ENCODE measurements at places on chromosomes 2 and 18. TPM values are rescaled to one million over a fixed set of nuclear protein-coding genes. Genes with fewer than 3 reads are reported as not detected.

- DNase-seq = no peak
- no peaks in the 10 kb centered on the region for H3K27me3 ChIP-seq
- no peak overlapping the region for H3K4me3 ChIP-seq
- peaks cover 5% of the 10 kb centered on the region for H3K36me3 ChIP-seq
- no peak overlapping the region for H3K27ac ChIP-seq
- no peaks in the 10 kb centered on the region for H3K4me1 ChIP-seq
Measured at GRCh38 chr2:51335087-51336058, 303.4 kb upstream of the NRXN1 start.

GRCh38 chr2:219272995-219273394 lies 6.2 kb upstream of the DNAJB2 start:
- no peaks in the 10 kb centered on the region for H3K36me3 ChIP-seq
- peaks cover 3% of the 10 kb centered on the region for H3K4me1 ChIP-seq
- H3K27me3 ChIP-seq = no peaks in the 10 kb centered on the region
- no peak overlapping the region for H3K27ac ChIP-seq

DNA sequence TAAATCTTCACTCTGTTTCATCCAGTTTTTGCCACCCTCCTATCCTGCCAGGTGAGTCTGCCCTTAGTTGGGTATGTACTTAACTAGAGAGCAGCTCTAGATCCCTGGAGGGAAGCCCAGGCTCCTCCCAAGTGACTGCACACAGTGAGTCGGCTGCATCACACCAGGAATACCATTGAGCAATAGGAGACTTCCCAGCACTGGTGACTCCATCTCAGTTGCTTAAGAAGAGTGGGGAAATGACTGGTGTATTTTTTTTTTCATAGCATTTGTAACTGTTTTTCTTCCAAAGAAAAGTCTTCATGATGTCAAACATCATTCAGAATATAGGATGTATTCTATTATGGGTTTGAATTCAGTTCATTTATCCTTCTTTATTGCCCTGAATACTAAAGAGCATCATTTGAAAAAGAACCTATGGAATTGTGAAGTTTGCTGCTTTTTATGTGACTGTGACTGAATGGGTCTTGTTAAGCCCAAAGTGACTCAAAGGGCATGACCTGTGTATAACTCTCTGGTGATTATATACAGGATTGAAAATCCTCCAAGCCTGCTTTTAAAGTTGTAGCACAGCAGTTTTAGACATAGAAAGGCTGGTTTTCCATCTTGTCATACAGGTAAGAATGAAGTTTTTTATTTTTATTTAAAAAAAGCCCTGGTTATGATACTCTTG lies 84.3 kb downstream of the MAP3K20 start:
- peak; percentile 88 for DNase-seq
- no peaks in the 10 kb centered on the region for H3K36me3 ChIP-seq
- no peak overlapping the region for H3K4me3 ChIP-seq

DNA sequence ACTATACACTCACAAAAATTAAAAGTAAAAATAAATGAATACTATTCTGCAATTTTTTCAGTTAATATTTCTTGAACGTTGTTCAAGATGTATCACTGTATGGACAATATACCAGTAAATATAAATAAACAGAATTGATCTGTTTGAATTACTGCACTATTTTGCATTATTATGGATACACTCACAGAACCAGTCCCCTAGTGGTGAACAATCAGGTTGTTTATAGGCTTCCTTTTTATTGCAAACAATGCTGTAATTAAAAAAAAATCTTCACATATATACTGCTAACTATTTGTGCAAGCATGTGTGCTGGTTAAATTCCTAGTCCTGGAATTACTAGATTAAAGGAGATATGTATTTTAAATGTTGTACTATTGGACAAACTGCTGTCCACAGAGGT lies 306.0 kb downstream of the FBXO15 start:
- no peak overlapping the region for H3K27ac ChIP-seq
- H3K4me3 ChIP-seq = no peak overlapping the region
- DNase-seq = no peak
- peaks cover 3% of the 10 kb centered on the region for H3K27me3 ChIP-seq

- no peak overlapping the region for H3K4me3 ChIP-seq
- no peaks in the 10 kb centered on the region for H3K36me3 ChIP-seq
- no peaks in the 10 kb centered on the region for H3K4me1 ChIP-seq
- no peak for DNase-seq
Measured at GRCh38 chr2:68453761-68454360, 13.2 kb downstream of the FBXO48 start.

- H3K4me1 ChIP-seq = no peaks in the 10 kb centered on the region
- no peak for DNase-seq
- H3K36me3 ChIP-seq = no peaks in the 10 kb centered on the region
- no peak overlapping the region for H3K27ac ChIP-seq
- no peaks in the 10 kb centered on the region for H3K27me3 ChIP-seq
Measured at GRCh38 chr2:73503992-73504570, 118.4 kb downstream of the ALMS1 start.

GRCh38 chr2:70367722-70368323 lies 66.0 kb upstream of the FAM136A start:
- H3K27me3 ChIP-seq = no peaks in the 10 kb centered on the region
- H3K4me1 ChIP-seq = no peaks in the 10 kb centered on the region
- no peak for DNase-seq
- H3K27ac ChIP-seq = no peak overlapping the region
- H3K4me3 ChIP-seq = no peak overlapping the region

GRCh38 chr2:173965372-173966025 lies at the start of gene SP3:
Gene SP3, minus strand, starts transcription at chr2:173965373. Its CDS starts 202 bp downstream, at chr2:173965171.
- peak within 1 kb of the TSS; percentile 98 for H3K4me3 ChIP-seq
- peak within 1 kb of the TSS; percentile 99 for H3K27ac ChIP-seq
- no peaks in the 10 kb centered on the region for H3K36me3 ChIP-seq
- H3K27me3 ChIP-seq = no peaks in the 10 kb centered on the region
- DNase-seq = peak; percentile 98

- no peaks in the 10 kb centered on the region for H3K27me3 ChIP-seq
- H3K27ac ChIP-seq = no peak overlapping the region
Measured at GRCh38 chr18:11653521-11653920, 35.5 kb upstream of the GNAL start.

DNA sequence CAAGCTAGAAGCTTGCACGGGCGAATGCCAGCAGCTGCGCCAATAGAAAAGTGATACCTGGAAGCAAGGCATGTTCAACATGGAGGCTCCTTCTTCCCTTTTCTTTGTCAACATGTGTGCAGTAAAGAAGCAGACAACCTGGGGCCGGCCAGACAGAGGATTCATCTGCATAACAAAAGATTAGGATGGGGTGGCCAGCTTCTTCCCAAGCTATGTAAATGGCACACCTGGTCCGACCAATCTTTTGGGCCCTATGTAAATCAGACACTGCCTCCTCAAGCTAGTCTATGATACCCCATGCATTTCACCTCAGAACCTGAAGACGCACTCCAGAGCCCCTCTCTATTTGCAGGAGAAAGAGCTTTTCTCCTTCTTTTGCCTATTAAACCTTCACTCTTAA lies 66.4 kb upstream of the TGFA start:
- no peaks in the 10 kb centered on the region for H3K4me1 ChIP-seq
- no peak overlapping the region for H3K27ac ChIP-seq
- no peaks in the 10 kb centered on the region for H3K36me3 ChIP-seq
- no peak overlapping the region for H3K4me3 ChIP-seq

DNA sequence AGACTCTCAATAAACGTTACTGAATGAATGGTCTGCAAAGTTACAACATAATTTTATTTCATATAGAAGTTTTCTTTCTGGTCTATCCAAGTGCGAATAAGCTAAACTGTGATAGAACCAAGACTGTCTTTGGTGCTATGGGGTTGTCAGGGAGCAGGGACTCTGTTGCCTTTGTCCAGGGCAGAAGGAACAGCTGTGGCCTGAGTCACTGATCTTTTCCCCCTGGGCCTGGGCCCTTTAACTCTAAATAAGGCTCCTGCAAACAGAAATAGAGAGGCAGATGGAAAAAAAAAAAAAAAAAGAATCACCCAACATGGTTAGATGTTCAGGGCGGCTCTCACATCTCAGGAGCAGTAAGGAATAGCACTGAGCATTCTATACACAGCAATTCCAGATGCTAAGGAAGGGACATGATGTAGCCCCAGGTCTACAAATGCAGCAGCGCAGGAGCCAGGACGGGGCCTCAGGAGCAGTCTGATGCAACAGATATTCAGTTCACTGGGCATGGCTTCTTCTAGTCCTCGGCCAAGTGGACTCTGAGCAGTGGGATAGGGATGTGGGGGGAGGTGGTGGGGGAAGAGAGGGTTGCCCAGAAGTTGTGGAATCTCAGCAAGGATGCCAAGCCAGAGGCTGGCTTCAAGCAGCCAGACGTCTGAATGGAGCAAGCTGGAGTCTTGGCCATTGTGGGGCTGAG lies 247.1 kb upstream of the SIX2 start:
- no peaks in the 10 kb centered on the region for H3K36me3 ChIP-seq
- H3K4me3 ChIP-seq = no peak overlapping the region
- H3K27ac ChIP-seq = no peak overlapping the region
- DNase-seq = no peak
- no peaks in the 10 kb centered on the region for H3K27me3 ChIP-seq

GRCh38 chr2:172673056-172673683 lies 62.5 kb upstream of the RAPGEF4 start:
- H3K36me3 ChIP-seq = no peaks in the 10 kb centered on the region
- no peaks in the 10 kb centered on the region for H3K4me1 ChIP-seq
- no peak for DNase-seq
- no peaks in the 10 kb centered on the region for H3K27me3 ChIP-seq

DNA sequence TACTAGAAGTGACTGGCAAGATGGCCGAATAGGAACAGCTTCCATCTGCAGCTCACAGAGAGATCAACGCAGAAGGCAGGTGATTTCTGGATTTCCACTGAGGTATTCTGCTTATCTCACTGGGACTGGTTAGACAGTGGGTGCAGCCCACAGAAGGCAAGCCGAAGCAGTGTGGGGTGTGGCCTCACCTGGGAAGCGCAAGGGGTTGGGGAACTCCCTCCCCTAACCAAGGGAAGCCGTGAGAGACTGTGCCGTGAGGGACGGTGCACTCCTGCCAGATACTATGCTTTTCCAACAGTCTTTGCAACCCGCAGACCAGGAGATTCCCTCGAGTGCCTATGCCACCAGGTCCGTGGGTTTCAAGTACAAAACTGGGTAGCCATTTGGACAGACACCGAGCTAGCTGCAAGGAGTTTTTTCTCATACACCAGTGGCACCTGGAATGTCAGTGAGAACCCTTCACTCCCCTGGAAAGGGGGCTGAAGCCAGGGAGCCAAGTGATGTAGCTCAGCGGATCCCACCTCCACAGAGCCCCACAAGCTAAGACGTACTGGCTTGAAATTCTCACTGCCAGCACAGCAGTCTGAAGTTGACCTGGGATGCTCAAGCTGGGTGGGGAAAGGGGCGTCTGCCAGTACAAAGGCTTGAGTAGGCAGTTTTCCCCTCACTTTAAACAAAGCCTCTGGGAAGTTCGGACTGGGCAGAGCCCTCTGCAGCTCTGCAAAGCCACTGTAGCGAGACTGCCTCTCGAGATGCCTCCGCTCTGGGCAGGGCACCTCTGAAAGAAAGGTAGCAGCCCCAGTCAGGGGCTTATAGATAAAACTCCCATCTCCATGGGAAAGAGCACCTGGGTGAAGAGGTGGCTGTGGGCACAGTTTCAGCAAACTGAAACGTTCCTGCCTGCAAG lies 40.1 kb downstream of the PLEK start:
- no peaks in the 10 kb centered on the region for H3K36me3 ChIP-seq
- no peak overlapping the region for H3K27ac ChIP-seq
- no peaks in the 10 kb centered on the region for H3K27me3 ChIP-seq
- H3K4me1 ChIP-seq = no peaks in the 10 kb centered on the region
- DNase-seq = no peak
- H3K4me3 ChIP-seq = no peak overlapping the region

- no peaks in the 10 kb centered on the region for H3K4me1 ChIP-seq
- no peaks in the 10 kb centered on the region for H3K36me3 ChIP-seq
- no peak for DNase-seq
Measured at GRCh38 chr2:8496079-8496478, 185.8 kb upstream of the ID2 start.

DNA sequence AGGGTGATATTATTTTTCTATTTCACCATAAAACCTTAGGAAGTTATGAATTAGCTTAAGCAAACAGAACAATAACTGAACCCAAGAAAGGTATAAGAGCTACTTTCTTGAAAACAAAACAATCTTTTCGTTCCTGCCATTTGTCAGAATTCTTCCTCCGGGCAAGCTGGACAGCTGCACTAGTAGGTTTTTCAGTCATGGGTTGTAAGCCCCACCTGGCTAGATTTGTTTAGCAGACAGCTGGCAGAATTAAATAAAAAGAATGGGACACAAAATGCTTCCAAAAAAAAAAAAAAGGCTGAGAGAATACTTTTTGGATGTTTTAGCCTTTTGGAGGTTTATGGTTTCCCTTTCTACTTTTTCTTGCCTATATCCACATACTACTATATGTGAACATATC lies 694.1 kb downstream of the ARHGAP15 start:
- no peaks in the 10 kb centered on the region for H3K4me1 ChIP-seq
- no peaks in the 10 kb centered on the region for H3K27me3 ChIP-seq

- H3K27ac ChIP-seq = peak overlapping the region; percentile 52
- no peak for DNase-seq
- no peaks in the 10 kb centered on the region for H3K4me1 ChIP-seq
- no peaks in the 10 kb centered on the region for H3K36me3 ChIP-seq
Measured at GRCh38 chr2:118089139-118089800, 999 bp downstream of the INSIG2 start.

The CCL20 gene
- 1.3 TPM for total RNA-seq

The KRTCAP3 gene
- 31.2 TPM for total RNA-seq

The NEU4 gene
- total RNA-seq = 3.0 TPM

The SYT4 gene
- total RNA-seq = not detected

The LYG2 gene
- not detected for total RNA-seq

The CPO gene
- 1.6 TPM for total RNA-seq

The MAP3K20 gene
- total RNA-seq = 67.0 TPM

The RETREG2 gene
- total RNA-seq = 66.3 TPM

The LDLRAD4 gene
- total RNA-seq = 42.9 TPM

All from breast epithelium (tissue), 4 donors.